ENCODE measurements at places on chromosomes 7 and 10.

GRCh38 chr10:124694481-124695220, 49.5 kb downstream of the FAM53B start:
- no peak for DNase-seq

GRCh38 chr10:33414841-33415240, 80.4 kb upstream of the NRP1 start:
- no peak for DNase-seq

- no peak for DNase-seq
These were observed 226.5 kb upstream of the HPS1 start for GRCh38 chr10:98673171-98673782.

- no peak for DNase-seq
These were observed 78.9 kb upstream of the GPR22 start for GRCh38 chr7:107390916-107391315.

- DNase-seq, result no peak
These were observed 132.6 kb downstream of the CELF2 start for GRCh38 chr10:11150231-11150731.

DNA sequence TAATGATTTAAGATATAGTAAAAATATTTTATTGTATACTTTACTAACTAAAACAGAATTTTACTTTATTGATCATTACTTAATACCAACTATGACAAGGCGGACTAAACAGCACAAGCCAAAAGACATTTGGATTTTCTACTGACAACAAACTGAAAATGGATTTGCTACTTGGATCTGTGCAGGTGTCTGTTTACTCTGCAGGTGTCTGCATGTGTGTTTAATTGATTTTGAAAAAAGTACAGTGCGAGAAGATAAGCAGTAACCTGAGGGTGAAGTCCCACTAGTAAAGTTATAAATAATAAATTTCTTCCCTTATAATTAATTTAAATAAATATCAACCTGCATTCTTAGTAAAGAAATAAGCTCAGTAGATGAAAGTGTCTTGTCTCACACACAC, 696.8 kb upstream of the MBL2 start:
- no peak for DNase-seq

DNA sequence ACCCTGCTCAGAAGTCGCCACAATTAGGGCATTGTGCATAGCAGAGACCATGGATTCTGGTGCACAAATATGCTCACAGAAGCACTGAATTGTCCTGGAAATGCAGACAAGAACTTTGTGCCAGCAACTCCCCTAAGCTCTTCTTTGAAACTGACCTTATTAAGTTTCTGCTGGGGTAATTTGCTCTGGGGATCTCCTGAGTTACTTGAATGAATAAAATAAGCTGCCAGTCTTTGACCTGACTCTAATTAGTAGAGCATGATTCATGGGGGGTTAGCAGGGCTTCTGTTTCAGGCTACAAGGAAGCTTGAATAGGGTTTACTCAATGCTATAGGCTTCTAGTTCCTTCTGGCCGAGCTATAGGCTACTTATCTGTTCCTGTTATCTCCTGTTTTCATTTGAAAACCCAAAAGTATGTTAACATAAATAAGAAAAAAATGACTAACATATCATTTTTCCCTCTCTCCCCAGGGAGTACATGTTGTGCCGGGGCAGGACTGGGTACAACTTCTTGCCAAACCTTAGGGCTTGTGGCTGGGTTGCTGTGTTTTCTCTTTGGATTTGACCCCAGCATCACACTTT, 169.0 kb upstream of the TMEM229A start:
- no peak for DNase-seq

DNA sequence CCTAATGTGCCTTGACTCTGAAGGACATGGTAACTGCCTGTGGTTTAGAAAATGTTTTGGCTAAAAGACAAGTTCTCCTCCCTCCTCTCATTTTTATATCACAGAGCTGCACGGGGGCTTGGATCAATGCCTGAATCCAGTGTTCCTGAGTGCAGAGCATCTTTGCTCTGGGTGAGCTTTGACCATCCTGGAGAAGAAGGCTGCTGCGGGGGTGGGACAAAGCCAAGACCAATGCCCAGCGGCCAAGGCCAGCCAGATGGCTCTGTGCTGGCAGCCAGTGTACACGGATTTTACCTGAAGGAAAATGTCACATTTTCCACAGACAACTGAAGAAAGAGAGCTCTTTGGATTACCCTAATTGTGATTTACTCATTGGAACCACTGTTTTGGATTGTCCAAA, 102.0 kb upstream of the TARP start:
- DNase-seq, result no peak

DNA sequence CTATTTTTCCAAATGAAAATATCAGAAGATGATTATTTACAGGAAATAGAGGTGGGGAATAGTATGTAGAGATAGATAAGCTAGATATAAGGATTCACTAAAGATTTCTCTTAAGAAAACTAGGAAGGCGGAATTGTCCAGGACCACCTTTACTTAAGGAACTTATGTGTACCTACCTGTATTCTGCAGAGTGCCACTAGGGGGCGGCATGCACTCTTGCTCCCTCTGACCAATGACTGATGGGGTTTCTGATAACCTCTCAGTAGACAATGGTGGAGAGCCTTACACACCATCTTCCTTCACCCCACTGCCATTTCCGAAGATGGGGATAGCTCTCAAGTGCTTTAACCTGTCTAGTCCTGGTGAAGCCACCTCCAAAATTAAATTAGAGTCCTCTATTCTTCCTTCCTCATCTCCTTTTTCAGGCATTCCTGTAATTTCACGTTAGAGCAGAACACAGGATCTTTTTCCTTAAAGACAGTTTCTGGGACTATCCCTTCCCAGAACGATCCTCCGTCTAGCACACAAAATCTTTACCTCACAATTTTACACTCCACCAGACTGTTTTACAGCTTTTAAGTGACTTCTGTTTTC, 453.1 kb downstream of the SORCS1 start:
- DNase-seq, result peak; percentile 3

DNA sequence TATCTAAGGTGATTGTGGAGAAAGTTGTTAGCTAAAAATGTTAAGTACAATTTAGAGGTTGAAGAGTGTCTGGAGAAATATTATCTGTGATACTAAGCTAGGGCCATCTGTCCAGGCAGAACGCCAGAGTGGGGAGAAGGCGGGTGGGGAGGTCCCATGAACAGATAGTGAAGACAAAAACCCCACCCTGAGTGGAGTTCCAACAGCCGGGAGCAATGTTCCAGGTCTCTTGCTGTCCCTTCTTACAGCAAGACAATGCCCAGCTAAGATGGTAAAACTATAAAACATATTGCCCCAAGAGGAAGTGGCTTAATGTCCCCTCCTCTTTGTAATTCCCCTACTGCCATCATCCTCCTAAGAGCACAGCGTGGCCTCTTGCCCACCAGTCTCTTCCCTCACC, 10.4 kb upstream of the IL15RA start:
- no peak for DNase-seq

DNA sequence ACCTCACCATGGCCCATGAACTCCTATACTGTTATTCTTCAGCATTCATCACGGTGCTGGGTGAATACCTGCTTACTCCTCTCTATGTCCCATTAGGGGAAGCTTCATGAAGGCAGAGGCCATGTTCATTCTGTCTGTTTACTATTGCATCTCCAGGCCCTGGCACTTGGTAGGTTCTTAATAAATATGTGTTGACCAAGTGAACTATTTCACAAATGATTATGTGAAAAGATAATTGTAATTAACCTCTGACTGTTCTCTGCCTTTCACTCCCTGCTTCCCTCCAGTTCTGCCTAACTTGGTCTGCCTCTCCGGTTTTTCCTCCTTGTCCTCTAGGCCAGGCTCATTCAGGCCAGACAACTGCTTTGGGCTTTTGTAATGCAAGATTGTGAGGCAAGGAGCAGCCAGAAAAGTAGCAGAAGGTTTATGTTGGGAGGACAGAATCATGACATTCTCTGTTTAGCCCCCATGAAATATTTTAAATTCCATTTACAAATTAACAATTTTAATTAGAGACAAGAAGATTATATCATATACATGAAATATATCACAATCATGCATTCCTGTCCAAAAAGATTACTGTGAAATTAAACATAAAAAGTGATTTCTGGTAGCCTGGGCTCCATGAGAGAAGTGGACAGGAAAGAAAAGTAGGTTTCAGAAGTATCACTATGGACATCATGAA, 42.1 kb upstream of the PLXNA4 start:
- no peak for DNase-seq

GRCh38 chr10:96338279-96338925, 20.4 kb downstream of the OPALIN start:
- no peak for DNase-seq

DNA sequence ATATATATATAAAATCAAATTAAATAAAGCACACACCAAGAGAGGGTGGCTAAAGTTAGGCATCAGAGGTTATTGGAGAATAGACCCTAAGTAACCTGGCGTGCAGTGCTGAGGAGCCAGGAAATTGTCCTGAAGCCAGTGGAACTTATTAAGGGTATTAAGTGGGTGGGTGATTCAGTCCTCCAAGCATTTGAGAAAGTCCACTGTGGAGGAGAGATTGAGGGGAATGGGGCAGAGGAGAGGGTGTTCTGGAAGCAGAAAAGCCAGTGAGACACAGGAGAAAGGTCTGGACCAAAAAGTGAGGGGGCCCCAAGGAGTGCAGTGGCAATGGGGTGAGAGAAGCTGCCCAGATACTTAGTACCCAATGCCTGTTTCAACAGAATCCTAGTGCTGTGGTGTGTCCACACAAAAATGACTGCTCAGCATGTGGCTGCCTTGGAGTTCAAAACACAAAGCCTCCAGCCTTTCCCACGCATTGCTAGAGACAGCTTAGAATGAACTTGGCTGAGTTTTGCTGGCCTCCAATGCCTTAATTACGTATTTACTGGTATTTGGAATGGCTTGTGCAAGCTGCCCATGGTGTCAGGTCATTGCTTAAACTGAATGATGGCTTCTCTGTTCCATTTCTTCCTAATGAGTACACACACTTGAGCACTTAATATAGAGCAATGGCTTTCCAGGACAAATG, 44.9 kb upstream of the CHST15 start:
- DNase-seq, result no peak

GRCh38 chr10:71359364-71360046, 37.2 kb upstream of the CDH23 start:
- DNase-seq, result no peak

DNA sequence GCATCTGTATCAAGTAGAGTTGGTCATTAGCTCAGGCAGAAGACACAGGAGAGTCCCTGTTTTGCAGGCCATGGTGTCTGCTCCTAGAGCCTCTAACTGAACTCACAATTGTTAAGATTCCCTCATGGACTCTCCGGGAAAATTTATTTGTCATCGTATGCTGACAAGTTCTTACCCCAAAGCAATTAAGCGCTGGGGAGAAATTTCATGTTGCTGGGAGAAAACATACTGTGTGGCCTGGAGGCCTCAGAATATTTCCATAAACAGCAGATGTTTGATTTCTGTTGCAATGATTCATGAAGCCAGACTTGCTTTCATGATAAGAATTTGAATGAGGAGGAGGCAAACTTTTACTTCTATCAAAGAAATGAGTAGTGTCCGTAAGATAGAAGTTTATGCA, 583.2 kb downstream of the GATA3 start:
- no peak for DNase-seq

DNA sequence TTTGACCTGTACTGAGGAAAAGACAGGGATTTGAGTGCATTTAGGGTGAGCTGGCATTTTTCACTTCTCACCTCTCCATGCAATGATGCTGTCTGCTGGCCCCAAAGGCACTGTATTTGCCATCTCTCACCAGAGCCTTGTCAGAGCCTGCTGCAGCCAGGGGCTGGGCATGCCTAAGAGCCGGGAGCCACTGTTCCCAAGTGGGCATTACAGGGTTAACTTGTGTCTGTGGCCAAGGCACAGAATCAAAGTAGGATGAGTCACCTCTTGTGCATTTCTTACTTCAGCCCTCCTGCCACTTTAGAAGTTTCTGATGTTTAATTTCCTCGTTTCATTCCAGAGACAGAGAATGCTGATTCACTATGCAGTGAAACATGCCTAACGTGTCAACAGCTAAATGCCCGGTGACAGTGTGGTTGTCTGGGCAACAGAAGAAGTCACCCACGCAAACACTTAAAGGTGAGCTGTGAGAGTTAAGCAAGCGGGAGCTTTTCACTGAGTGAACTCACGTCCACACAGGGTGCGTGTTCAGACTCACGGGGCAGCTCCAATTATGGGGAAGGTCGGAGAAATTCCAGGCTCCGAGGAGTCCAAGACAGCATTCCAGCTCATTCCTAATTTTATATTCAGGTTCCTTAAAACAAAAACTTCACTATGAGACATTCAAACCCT, 57.1 kb upstream of the IGFBP3 start:
- DNase-seq, result peak; percentile 74

- DNase-seq, result peak; percentile 52
These were observed 97.4 kb downstream of the CHN2 start for GRCh38 chr7:29291723-29292618.

DNA sequence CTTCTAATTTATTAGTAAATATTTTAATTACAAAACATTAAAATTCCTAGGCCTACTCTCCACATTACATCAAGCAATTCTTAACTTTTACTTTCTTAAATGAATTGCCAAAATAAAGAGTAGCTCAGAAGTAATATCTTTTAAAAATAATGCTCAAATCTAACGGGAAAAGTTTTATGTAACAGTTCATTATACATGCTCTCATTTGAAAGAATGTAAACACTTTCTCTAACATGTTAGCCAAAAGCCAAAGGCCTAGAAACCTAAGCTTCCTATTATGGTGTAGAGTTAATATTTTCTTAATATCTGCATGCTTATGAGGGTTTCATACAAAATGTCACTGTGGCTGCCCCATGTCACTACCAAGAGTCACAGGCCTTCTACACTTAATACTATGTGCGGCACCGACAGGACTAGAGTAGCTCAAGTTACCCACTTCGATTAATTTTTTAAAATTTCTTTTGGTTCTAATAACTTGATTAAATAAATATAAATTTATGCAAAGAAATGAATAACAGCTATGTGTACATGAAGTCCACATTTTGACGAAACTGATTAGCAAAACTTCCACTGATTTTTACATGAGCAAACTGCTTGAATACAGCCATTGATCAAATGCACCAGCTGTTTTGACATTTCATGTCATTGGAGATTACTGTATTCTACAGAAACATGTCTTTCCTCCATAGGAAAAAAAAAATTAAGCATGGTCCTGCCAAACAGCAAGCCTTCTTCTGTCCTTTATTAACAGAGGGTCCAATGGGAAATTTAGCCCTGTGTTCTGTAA, 3.5 kb downstream of the COBL start:
- DNase-seq, result no peak

GRCh38 chr7:127781081-127781480, 129.1 kb downstream of the SND1 start:
- DNase-seq, result no peak

DNA sequence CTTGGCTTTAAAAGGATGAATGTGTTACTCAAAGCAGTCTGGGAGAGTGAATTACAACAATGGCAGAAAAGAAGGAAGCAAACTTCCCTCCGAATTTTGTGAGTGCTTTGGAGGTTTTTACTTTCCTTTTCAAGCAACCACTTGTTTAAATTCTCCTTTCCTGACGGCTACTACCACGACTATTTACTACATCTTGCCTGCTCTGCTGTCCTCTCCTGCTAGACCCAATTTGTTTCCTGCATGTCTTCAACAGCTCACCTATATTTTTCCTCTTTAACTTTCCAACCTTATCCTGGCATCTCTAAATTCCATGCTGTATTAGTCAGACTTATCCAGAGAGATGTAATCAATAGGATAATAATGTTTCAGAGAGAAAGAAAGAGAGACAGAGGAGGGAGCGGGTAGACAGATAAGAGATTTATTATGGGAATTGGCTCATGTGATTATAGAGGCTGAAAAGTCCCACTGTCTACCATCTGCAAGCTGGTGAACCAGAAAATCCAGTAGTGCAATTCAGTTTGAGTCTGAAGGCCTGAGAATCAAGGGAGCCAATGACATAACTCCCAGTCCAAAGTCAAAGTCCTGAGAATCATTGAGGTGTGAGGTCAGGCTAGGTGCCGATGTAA, 42.8 kb upstream of the SLC13A1 start:
- DNase-seq, result peak; percentile 57

All from LNCaP clone FGC (cell line).